NB4 (cell line): ENCODE measurements at places on chromosomes 16 and 17.

- DNase-seq = peak; percentile 59
These were observed 15.6 kb upstream of the AURKB start for GRCh38 chr17:8225813-8226535.

DNA sequence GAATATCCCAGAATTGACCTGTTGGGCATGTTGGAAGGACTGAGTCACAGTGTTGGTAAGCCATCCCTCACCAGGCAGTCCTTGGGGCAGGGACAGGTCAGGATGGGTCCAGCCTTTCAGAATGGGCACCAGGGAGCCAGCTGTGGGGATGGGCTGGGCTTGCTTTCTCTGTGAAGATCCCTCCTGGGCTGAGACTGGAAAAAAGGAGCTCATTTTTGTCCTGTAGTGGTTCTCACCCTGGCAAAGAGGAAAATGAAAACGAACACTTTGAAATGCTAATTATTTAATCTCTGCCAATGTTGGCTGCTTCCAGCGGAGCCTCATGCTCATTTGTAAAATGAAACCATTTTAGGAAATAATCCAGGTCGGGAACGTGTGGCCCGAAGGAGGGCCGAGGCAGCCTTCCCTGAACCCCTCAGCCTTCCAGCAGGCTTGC is 237.5 kb upstream of the SALL1 start:
- no peak for DNase-seq

- no peak for DNase-seq
These were observed 27.1 kb downstream of the MEOX1 start for GRCh38 chr17:43634591-43635125.

- peak; percentile 1 for DNase-seq
These were observed 103.7 kb downstream of the GRIN2A start for GRCh38 chr16:10078541-10078949.

GRCh38 chr17:80689129-80689619 is 144.5 kb downstream of the RPTOR start:
- DNase-seq = no peak

DNA sequence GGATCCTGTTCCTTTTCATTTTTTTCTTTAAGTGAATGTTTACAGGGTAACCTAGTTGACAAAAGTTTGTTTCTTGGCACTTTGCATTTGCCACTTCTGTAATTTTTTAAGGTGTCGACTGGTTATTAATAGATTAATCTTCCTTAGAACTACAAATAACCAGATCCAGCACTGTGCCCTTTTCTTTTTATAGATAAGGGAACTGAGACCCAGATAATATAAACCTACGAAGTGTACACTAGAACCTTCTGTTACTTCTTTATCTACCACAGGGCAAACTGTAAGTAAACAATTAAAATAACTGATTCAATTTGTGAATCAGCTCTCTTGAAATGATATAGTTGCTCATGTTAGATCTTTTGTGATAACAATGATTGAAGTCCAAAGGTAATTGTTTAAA is 55.4 kb downstream of the NLK start:
- no peak for DNase-seq

DNA sequence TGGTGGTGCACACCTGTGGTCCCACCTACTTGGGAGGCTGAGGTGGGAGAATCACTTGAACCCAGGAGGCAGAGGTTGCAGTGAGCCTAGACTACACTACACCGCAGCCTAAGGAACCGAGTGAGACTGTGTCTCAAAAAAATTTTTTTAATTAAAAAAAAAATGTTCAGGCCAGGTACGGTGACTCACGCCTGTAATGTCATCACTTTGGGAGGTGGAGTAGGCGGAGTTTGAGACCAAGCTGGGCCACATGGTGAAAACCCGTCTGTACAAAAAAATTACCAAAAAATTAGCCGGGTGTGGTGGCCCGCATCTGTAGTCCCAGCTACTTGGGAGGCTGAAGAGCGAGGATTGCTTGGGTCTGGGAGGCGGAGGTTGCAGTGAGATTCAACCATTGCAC is 3.6 kb upstream of the FAM222B start:
- no peak for DNase-seq
